ENCODE measurements at places on chromosomes 5 and 9. TPM values are rescaled to one million over a fixed set of nuclear protein-coding genes. Genes with fewer than 3 reads are reported as not detected.

DNA sequence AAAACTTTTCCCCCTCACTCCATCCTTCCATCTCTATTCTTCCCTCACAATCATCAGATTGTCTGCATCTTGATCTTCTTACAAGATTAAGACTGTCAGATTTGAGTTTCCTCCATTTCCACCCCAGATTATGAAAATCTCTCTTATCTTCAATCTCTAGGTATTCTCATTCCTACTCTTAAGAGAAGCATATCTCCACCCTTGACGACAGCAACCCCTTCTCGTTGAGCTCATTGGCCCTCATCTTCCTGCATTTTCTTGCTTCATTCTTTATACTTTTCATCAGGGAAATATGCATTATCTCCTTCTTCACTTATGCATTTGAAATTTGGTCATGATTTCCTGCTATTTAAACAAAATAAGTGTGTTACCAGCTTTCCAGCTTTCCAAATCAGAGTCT is 301.3 kb downstream of the DNAH5 start:
- DNase-seq = no peak

DNA sequence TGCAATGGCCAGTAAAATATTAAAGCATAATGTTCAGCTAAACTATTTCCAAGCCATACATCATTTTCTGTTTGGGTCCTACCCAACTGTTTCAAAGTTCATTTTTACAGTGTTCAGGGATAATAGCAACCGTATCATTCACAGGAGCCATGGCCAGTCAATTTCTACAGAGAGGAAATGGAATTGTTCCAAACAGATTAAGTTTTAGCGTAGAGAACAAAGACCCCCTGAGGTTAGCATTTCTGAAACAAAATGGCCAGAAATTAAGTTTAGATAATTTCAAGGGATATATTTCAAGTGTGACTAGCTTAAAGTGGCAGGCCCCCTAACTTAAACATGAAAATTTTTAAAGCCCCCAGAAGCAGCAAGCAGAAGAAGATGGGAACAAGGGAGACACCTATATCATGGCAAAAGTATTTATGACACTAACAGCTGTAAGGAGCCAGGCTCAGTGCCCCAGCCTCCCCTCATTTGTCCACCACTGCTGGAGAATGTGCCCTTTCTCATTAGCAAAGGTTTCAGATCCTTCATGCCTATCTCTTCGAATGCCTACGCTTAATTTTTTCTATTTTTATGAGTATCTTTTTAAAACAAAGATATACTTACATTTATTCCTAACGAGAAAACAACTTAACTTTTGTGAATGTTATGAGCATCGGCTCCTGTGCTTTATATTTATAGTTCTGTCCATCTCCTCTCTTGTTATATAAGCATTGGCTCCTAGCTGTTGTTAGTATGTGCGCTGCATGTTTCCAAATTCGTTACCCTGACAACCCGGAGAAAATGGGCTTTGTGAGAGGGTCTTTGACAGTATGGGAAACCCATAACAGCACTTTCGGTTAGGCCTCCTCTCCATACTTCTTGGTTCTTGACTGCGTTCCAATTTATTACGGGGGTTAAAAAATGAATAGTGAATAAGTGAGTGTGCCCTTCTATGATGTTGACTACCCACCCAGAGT is 116.3 kb downstream of the MED27 start:
- no peak for DNase-seq

GRCh38 chr9:116700882-116701865 is 14.1 kb downstream of the TRIM32 start:
- DNase-seq = no peak

DNA sequence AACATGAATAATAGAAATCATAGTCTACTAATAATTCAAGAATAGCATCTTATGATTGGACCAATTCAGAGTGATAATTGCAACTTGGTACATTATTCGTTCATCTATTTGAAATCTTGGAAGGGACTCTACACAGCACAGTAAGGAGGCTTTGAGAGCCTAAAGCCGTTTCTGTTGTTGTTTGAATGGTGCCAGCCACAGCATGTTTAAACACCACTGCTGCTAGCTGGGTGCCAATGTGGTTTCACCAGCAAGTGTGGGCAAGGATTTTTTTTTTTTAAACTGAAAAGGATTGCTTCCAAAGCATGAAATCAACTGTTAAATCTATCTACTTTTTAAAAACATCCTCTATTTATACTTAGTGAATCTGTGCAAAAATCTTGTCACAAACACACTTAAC is 253.9 kb upstream of the MAP3K1 start:
- DNase-seq = no peak

NUTM2F gene
- not detected for total RNA-seq

DNA sequence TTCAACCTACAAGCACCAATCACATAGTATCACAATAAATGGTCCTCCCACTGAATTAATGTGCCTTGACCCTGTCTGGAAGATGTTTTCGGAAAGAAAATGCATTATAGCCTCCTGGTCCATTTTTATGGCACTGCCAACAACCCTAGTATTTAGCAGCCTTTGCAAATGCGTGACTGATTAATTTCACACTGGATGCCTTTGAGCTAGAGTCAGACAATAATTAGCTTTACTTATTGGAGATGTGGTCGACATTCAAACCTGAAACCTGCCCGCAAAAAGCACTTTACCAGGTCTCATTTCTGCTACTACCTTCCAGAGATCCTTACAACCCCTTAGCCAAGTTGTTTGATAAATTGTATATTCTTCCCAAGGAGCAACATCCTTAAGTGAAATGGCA is 119.3 kb upstream of the DPYSL3 start:
- no peak for DNase-seq

- no peak for DNase-seq
Measured at GRCh38 chr5:146334074-146334533, 4.5 kb upstream of the POU4F3 start.

- DNase-seq = peak; percentile 86
Measured at GRCh38 chr5:16957304-16958196, 21.5 kb upstream of the MYO10 start.

- DNase-seq = no peak
Measured at GRCh38 chr9:109906766-109907382, 126.9 kb downstream of the PALM2AKAP2 start.

PCDH1 gene
- not detected for total RNA-seq

DNA sequence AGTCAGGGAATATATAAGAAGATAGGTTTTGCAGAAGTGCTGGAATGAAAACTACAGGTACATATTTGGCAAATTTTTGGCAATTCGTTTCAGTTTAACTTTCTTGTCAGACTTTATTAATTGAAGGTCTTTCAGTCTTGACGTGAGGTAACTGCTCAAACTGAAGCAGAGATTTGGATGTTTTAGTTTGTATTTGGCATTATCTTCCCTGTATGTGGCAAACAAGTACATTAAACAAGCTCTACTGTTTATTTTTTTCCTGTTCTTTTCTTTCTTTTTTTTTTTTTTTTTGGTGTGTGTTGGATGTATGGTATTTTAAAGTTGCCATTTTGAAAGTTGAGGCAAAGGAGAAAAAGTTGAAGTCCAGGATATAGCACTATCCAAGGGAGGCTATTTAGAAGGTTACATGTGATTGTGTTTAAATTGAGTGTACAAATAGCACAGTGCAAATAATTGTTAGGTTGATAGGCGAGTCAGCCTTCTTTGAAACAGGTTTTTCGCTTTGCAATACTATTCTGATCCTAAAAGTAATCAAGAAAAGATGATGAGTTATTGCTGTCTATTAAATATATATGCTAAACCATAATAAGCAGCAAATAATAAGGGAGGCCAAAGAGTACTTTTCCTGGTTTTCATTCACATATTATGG is 2.2 kb downstream of the PBX3 start:
- DNase-seq = no peak

SH2D3C gene
- not detected for total RNA-seq

- DNase-seq = no peak
Measured at GRCh38 chr9:88653406-88653805, 118.4 kb downstream of the NXNL2 start.

- DNase-seq = no peak
Measured at GRCh38 chr5:149348518-149348917, 3.2 kb downstream of the GRPEL2 start.

GRCh38 chr9:19785230-19785629 is 3.6 kb downstream of the SLC24A2 start:
- no peak for DNase-seq

DNA sequence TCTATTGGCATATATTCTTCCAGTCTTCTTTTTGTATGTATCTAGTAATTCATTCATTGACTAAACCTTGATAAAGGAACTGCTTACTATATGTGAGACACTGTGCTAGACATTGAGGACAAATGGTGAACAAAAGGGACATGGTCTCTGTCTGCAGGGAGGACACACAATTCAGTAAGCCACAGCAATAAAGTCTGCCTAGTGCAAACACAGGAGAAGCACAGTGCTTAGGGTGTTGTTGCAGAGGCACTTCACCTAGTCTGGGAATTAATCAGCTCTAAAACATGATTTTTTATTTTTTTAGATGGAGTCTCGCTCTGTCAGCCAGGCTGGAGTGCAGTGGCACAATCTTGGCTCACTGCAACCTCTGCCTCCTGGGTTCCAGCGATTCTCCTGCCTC is 6.4 kb upstream of the CCL28 start:
- DNase-seq = no peak

ECSCR gene
- total RNA-seq = 0.53 TPM

HAVCR2 gene
- 0.05 TPM for total RNA-seq

- no peak for DNase-seq
Measured at GRCh38 chr9:135500071-135500524, 384 bp upstream of the MRPS2 start.

ZNF366 gene
- not detected for total RNA-seq
